Activated gamma-delta T cell treated with Interleukin-2 at 50 U/mL for 16 hours (primary cell): ENCODE measurements at places on chromosomes 11 and 22.

DNA sequence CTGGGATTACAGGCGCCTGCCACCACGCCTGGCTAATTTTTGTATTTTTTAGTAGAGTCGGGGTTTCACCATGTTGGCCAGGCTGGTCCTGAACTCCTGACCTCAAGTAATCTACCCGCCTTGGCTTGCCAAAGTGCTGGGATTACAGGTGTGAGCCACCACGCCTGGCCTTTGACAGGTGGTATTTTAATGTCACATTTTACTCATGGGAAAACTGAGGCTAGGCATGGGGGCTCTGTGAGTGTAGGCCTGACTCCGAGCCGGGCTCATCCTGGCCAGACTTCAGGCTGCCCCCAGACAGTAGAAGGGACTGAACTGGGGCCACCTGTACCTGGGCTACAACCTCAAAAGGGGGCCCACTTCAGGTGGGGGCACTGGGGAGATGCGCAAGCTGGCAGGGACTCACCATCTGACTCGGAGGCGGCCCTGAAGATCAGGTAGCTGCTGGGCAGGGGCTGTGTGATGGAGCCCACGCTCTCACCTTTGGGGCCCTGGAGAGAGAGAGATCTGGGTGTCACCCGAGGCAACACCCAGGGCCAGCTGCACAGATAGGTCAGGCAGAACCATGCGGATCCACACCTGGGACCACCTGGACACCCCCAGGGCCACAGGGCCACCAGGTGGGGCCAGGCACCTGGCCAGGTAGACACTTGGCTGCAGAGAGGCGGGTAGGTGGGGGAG lies 45.8 kb downstream of the OSBPL5 start:
- DNase-seq: no peak

GRCh38 chr11:6544921-6545850 lies 48.1 kb downstream of the DNHD1 start:
- DNase-seq: no peak

DNA sequence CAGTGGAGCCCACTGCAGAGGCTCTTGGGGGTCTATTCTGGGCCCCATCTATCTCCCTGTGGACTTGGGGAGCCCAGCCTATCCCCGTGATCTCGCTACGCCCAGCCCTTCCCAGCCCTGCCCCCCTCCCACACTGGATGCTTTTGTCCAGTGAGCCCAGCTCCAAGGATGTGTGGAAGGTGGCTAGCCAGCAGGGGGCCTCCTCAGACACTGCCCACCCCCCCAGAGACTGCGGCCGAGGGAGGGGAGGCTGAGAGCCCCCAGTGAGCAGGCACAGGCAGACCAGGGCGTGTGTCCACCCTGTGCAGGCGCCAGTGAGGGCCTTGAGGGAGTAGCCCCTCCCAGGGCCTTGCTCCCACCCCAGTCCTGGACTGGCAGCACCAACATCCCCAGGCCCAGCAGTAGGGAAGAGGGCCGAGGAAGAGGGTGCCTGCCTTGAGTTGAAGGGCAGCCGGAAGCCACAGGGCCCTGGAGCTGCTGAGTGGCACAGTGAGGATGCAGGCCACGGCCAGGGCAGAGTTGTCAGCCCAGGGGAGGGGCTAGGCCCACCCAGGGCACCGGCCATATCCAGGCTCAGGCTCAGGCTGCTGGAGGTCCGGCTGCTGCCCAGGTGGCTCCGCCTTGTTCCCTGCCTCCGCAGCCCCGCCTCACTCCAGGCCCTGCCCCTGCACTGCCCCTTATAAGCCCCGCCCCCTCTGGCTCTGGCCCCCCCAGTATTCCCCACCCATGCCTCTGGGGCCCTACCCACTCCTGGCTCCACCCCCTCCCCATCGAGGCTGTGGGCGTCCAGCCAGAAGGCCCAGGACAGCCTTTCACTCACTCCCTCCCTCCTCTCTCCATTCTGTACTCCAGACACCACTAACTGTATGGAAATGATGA lies 28.0 kb downstream of the MOB2 start:
- no peak for DNase-seq

GRCh38 chr11:78931891-78932290 lies 357.2 kb upstream of the NARS2 start:
- no peak for DNase-seq

DNA sequence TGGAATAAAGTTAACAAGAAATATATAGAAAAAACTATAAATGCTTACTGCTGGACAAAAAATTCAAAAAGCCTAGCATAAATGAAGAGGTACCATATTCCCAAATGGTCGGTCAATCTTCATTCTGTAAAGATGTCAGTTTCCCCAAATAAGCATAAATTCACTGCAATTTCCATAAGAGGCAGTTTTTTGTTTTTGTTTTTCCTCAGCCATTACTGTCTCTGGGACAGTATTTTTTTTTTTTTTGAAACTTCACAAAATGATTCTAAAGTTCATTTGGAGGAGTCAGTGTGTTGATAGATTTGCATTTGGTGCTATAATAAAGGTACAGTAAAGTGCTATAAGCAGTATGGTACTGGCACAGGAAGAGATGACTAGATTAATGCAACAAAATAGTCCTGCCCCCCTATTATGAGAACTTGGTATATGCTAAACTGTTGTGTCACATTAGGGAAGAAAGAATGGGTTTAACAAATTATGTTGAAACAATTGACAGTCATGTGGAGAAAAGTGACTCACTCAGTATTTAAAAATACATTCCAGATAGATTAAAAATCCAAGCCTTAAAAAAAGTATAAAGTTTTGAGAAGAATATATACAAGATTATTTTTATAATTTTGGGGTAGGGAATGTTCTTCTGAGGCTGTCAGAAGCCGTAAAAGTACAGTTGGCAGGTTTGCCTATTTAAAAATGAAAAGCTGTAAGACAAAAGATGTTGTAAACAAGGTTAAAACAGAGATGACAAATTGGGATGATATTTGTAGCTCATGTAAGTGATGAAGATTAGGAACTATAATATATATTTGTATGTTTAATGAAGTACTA lies 2.6 kb upstream of the FTH1 start:
- no peak for DNase-seq

- no peak for DNase-seq
Observed at GRCh38 chr22:23837911-23838680, 710 bp downstream of the DERL3 start.

DNA sequence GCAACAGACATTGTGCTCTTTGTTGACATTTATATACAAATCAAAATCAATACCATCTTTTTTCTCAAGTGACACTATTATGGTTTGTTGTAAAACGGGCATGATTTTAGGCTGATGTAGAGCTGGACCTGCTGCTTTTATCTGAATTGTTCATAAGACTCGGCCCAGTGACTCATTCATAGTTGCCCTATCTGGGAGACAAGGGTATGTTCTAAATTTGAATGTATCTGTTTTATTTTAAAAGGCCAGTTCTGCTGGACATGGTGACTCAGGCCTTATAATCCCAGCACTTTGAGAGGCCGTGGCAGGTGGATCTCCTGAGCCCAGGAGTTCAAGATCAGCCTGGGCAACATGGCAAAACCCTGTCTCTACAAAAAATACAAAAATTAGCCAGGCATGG lies 39.3 kb downstream of the CEP295 start:
- DNase-seq: no peak

DNA sequence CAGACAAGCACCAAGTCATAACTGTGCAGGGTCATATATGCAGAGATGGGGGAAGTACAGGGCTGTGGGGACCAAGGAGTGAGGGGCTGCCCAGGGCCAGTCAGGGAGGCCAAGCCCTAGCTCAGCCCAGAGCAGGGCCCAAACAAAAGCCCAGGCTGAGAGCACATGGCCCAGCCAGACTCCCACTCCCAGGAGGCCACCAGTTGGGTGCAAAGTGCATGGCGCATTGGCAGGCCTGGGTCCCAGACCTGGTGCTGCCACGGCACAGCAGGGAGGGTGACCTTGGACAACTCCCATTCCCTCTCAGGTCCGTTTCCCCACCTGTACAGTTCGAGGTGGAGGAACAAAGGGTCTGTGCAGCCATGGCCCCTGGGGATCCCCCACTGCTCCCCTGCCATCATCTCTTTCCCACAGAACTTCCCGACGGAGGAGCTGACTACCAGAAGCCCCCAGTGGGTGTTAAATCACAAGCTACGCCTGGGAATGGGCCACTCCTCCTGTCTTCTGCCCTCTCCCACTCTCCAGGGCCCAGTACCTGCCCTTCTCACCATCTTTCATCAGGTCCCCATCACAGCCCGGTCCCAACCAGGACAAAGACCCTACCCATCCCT lies 608 bp downstream of the NIPSNAP1 start:
- no peak for DNase-seq

DNA sequence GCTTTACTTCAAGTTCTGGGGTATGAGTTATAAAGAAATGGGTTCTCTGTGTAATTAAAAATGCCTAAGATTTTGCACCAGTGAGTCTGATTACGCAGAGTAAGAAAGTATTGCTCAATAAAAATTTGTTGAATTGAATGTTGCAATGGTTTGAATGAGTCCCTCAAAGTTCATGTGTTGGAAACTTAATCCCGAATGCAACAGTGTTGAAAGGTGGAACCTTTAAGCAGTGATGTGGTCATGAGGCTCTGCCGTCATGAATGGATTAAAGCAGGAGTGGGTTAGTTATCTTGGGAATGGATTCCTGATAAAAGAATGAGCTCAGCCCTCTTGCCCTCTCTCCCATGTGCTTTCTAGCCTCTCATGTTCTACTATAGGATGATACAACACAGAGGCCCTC lies 52.6 kb upstream of the SESN3 start:
- no peak for DNase-seq

DNA sequence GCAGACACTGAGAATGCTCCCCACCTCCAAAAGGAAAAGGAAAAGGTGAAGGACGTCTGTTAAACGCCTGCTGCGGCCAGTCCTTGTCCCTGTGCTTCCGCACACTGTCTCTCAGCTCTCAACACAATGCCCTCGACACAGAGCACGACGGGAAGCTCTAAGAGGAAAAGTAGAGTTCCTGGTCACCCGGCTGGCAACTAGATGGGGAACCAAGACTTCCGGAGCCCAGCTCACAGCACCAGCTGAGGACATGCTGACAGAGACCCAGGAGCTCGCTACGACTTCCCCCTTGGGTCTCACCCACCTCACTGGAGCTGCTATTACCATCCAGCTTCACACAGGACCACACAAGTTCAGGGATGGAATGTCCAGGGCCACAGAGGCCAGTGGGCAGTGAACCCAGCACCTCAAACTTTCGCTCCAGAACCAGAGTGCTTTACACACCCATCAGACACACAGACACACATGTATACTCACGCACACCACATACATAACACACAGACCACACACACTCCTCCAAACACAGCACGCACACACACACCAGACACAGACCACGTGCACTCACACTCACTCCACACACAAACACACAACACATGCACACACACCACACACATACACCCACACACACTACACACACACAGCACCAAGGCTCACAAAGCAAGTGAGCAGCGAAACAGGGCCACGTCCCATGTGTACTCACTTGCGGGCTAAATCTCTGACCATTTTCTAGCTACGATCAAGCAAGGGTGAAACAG lies 9.6 kb downstream of the SULT4A1 start:
- no peak for DNase-seq

DNA sequence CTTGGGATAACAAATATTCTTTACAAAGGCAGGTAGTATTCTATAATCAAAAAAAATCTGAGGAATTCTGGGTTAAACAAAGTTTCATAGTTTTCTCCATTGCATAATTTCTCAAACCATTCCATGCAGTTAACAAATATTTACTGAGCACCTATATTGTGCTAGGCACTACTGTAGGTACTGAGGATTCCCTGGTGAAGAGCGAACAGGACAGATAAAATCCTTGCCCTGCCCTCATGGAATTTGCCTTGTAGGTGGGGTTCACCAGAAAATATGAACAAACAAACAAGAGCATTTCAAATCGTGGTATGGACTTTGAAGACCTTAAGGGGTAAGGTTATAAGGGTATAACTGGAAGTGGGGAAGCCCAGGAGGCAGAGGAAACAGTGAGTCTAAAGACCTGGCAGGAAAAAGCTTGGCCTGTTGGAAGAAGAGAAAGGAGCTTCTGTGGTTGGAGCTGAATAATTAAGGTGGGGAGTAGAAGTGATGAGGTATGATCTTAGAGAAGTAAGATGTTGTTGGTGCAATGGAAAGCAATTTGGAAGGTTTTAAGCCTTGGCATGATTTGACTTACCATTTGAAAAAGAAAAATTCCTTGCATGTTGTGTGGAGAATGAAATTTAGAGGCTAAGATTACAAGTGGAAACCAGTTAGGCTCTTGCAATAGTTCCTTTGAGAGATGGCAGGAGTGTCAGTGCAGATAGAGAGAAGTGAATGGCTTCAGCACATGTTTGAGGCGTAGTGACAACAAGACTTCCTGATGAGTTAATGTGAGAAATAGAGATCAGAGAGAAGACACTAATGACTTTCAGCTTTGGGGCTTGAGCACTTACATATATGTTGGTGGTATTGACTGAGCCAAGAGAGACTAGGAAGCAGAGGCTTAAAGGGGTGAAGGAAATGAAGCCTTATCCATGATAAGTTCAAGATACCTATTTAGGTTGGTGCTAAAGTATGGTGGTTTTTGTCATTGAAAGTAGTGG lies 55.7 kb upstream of the PICALM start:
- no peak for DNase-seq

- DNase-seq: no peak
Observed at GRCh38 chr11:11218629-11218986, 134.4 kb downstream of the CSNK2A3 start.

- peak; percentile 16 for DNase-seq
Observed at GRCh38 chr22:30636226-30637077, 871 bp downstream of the SLC35E4 start.

GRCh38 chr11:27281276-27281675 lies 81.7 kb downstream of the CCDC34 start:
- DNase-seq: no peak

DNA sequence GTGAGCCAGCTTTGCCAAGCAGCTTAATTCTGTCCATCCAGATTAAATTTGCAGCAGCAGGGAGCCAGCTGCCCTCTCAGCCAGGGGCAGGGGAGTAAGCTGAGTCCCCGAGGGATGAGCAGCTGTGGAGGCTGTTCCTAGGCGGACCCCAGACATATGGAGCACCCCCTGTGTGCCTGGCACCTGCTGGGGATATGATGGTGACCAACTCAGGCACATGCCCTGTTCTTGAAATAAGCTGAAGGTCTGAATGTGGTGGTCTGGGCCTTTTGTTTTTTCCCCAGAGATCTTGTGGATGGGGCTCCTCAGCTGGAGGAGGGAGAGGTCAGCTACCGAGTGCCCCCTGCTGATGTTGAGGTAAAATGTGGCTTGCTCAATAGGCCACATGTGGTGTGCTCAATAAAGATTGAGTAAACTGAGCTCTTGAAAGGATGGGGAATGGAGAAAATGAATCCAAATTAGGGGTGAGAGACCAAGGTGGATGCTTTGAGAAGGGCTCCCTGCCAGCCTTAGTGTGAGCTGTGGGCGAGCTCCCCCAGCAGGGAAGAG lies 103.3 kb upstream of the NNMT start:
- no peak for DNase-seq
